ENCODE measurements at places on chromosomes 11 and 22. TPM values are rescaled to one million over a fixed set of nuclear protein-coding genes. Genes with fewer than 3 reads are reported as not detected.

C22orf31 gene
- not detected for total RNA-seq

FZD4 gene
- total RNA-seq, result 15.8 TPM

LINC01488 gene
- total RNA-seq, result 27.5 TPM

AGBL2 gene
- 2.7 TPM for total RNA-seq

- no peak for DNase-seq
Observed at GRCh38 chr11:33944693-33945424, 53.0 kb upstream of the LMO2 start.

- no peak for DNase-seq
Observed at GRCh38 chr11:118079491-118079890, 2.6 kb downstream of the TMPRSS4 start.

DNA sequence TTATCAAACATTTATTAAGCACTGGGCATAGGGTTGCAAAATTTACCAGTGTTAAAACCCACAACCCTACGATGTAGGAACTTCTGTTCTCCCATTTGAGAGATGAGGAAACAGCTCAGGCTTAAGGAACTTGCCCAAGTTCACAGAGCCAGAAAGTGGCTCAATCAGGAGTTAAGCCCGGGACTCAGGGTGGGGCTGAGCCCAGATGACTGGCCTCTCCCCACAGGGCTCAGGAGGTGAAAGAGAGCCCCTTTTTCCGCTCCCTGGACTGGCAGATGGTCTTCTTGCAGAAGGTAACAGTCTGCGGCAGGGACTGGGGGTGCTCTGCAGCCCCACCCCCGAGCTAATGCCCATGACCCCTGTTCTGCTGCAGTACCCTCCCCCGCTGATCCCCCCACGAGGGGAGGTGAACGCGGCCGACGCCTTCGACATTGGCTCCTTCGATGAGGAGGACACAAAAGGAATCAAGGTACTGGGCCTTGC lies 5.6 kb upstream of the ANKRD13D start:
- no peak for DNase-seq

GRCh38 chr11:26704249-26704648 lies 17.6 kb downstream of the SLC5A12 start:
- DNase-seq, result no peak

- no peak for DNase-seq
Observed at GRCh38 chr11:92955860-92956259, 13.6 kb upstream of the MTNR1B start.

DNA sequence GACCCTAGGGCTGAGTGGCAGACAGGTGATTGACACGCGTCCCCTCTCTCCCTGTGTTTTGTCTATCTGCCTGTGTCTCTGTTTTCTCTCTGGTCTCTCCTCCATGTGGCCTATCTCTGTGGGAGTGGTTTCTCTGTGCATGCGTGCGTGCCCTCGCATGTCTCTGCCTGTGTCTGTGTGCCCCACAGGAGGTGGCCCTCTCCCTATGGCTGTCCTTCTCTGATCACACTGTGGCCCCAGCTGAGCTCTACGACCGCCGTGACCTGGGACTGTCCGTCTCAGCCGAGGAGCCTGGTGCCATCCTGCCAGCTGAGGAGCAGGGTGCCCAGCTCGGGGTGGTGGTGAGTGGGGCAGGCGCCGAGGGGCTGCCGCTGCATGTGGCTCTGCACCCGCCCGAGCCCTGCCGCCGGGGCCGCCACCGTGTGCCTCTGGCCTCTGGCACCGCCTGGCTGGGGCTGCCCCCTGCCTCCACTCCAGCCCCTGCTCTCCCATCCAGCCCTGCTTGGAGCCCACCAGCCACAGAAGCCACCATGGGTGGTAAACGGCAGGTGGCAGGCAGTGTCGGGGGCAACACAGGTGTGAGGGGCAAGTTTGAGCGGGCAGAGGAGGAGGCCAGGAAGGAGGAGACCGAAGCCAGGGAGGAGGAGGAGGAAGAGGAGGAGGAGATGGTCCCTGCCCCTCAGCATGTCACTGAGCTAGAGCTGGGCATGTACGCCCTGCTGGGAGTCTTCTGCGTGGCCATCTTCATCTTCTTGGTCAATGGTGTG lies 11.6 kb downstream of the TMEM132A start:
- DNase-seq, result no peak

GRCh38 chr11:67463680-67464410 lies 5.2 kb downstream of the TMEM134 start:
- DNase-seq, result peak; percentile 86

DNA sequence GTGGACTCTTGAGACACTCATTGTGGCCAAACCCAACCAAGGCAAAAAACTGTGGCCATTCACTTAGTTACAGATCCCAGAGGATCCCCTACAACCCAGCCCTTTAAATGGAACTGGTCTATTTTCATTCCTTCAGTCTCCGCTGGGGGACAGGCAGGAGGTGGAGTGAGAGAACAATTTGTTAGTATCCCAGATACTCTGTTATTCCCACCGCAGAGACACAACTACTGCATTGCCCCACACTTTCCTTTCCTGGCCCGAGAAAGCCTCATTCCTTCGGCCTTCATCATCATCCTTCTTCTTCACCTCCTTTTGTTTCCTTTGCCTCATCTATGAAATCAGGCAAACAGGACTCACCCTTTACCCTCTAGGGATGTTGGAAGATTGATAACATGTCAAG lies 191.1 kb downstream of the NTM start:
- no peak for DNase-seq

GRCh38 chr11:131481971-131482370 lies 111.6 kb downstream of the NTM start:
- no peak for DNase-seq

- DNase-seq, result peak; percentile 57
Observed at GRCh38 chr11:73439002-73439843, 63.0 kb downstream of the RELT start.
